Stimulated activated CD4-positive, alpha-beta T cell treated with anti-CD3 and anti-CD28 coated beads, Interleukin-2, amount 100 ng/mL, for 48 hours (primary cell): ENCODE measurements at places on chromosomes 16 and 17.

GRCh38 chr17:80416260-80416939, 1.4 kb downstream of the ENDOV start:
- DNase-seq = no peak

- DNase-seq = no peak
These were observed 75.5 kb upstream of the IRX6 start for GRCh38 chr16:55248494-55248893.

DNA sequence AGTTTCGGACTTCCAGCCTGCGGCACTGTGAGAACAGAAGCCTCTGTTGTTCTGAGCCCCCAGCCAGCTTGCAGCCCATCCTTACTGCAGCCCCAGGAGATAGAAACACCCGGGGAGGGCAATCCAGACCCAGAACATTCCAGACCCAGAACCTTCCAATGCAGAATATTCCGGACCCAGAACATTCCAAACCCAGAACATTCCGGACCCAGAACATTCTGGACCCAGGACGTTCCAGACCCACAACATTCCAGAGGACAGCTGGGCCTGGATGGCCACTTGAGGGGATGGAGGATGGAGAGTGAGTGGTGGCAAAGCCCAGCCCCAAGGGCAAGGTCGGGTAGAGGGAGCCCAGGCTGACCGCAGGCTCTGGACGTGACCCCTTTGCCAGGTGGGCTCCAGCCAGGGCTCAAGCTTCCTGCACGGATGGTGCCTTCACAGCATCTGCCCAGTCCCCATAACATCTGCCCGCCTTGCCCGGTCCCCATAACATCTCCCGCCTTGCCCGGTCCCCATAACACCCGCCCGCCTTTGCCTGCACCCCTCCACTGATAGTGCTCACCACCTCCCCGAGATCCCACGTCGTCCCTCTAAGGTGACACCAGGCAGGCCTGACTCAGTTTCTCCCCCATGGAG, 3.5 kb downstream of the CBFA2T3 start:
- no peak for DNase-seq

DNA sequence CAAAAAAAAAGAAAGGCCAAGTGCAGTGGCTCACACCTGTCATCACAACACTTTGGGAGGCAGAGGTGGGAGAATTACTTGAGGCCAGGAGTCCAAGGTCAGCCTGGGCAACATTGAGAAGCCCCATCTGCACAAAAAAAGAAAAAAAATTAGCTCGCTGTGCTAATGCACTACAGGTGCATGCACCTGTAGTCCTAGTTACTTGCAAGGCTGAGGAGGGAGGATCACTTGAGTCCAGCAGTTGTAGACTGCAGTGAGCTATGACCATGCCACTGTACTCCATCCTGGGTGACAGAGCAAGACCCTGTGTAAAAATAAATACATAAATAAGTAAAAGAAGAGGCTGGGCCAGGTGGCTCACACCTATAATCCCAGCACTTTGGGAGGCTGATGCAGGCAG, 39.7 kb downstream of the DCAKD start:
- DNase-seq = no peak

GRCh38 chr17:28425206-28425605, 19.2 kb upstream of the SLC46A1 start:
- no peak for DNase-seq

- no peak for DNase-seq
These were observed 19.5 kb downstream of the ZNF652 start for GRCh38 chr17:49342575-49342936.

DNA sequence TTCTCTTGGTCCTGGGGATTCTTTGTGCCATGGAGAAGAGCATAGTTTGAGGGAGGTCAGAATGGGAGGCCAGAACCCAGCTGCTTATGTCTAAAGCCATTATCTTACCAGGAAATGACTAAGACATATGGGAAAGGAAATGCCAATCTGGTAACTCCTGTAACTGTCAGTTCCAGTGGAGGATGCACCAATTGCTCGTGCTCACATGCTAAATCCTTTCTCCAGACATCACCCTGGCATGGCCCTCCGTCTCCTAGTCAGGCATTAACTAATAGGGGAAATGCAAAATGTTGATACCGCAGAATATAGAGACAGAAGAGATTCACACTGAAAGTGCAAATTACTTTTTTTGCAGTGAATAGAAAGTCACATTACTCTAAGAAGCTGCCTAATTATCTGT, 255.6 kb upstream of the HSBP1 start:
- DNase-seq = no peak
